ENCODE measurements at places on chromosomes 13 and 19. TPM values are rescaled to one million over a fixed set of nuclear protein-coding genes. Genes with fewer than 3 reads are reported as not detected.

The SLC25A30 gene
- total RNA-seq = 23.5 TPM

The GNG7 gene
- total RNA-seq = not detected

The CBARP gene
- 0.52 TPM for total RNA-seq

The CLDND2 gene
- total RNA-seq = 27.8 TPM

The WDR87 gene
- not detected for total RNA-seq

The ZGLP1 gene
- total RNA-seq = 3.3 TPM

The CD70 gene
- total RNA-seq = 184 TPM

The BEST2 gene
- total RNA-seq = not detected

The CRLF1 gene
- not detected for total RNA-seq

The UGGT2 gene
- 0.35 TPM for total RNA-seq

The LILRB3 gene
- 0.35 TPM for total RNA-seq

The CEACAM16 gene
- total RNA-seq = not detected

The RHPN2 gene
- total RNA-seq = 2.4 TPM

The FGF21 gene
- total RNA-seq = not detected

The PSG6 gene
- not detected for total RNA-seq

The KLHL26 gene
- total RNA-seq = 15.8 TPM

The LGALS14 gene
- total RNA-seq = 0.37 TPM

The LRRC4B gene
- total RNA-seq = not detected

The CFAP97D2 gene
- not detected for total RNA-seq

The MATK gene
- 30.8 TPM for total RNA-seq

The PSG11 gene
- total RNA-seq = not detected

The ZNF836 gene
- 12.6 TPM for total RNA-seq

The NXNL1 gene
- total RNA-seq = not detected

The KIR2DL4 gene
- total RNA-seq = 0.42 TPM

The CRB3 gene
- 0.45 TPM for total RNA-seq

The PROZ gene
- not detected for total RNA-seq

The F10 gene
- not detected for total RNA-seq

The MCEMP1 gene
- total RNA-seq = not detected

The SIGLECL1 gene
- total RNA-seq = not detected

The ZNF235 gene
- 6.8 TPM for total RNA-seq

The P2RY11 gene
- 43.7 TPM for total RNA-seq

The BRSK1 gene
- total RNA-seq = 6.9 TPM

The MUC16 gene
- 0.12 TPM for total RNA-seq

The PRKD2 gene
- total RNA-seq = 147 TPM

The ZNF382 gene
- total RNA-seq = 11.2 TPM

The HCST gene
- 195 TPM for total RNA-seq

The EDNRB gene
- total RNA-seq = not detected
